Amygdala (tissue), 56 donors: ENCODE measurements at places on chromosomes 5 and 9.

DNA sequence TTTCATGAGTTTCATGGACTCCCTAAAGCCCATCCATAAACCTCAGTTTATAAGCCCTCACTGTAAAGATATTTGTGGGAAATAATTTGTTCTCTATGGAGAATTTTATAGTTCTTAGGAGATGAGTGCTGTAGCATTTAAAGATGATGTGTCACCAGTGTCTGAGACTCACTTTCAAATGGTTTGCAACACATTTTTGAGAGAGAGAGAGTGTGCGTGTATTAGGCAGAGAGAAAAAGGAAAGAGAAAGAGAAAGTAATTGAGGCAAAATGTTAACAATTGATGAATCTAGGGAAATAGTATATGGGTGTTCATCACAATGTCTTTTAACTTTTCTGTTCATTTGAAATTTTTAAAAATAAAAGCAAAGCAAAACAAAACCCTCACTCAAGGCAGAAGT is 479.0 kb downstream of the ZSWIM6 start:
- DNase-seq, result no peak

GRCh38 chr5:139391570-139392323 is 2.0 kb upstream of the MZB1 start:
- DNase-seq, result no peak

- no peak for DNase-seq
These were observed 39.9 kb downstream of the ERP44 start for GRCh38 chr9:100058699-100059579.

DNA sequence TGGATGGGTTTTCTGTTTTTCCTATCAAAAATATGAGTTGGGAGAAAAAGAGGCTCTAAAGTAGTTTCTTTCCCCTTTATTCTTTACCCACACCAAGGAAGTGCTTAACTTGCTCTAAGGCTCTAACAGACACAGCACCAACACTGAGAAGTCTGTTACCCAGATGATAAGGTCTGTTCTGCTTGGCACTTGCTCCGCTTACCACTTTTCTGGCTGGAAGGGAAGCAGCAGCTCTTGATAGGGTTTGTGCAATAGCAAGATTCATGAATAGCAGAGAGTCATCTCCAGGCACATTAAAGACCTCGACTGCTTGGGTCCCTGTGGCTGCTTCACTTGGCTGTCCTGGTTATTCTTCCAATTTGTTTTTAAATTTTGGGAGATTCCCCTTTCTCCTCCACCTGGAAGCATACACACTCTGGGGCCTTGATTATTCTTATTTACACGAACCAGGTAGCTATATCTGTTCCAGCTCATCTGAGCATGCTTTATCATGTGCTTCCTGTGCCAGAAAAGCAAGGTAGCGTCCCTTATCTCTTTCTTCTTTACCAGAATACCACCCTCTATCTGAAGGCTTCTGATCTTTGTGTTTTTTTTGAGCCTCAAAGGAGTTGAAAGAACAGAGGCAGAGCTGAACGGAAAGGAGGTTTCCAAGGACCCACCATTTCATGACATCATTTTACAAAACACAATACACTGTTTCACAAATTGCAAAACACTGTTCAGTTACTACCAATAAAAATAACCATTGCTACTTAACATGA is 24.8 kb downstream of the PPP3R2 start:
- no peak for DNase-seq

DNA sequence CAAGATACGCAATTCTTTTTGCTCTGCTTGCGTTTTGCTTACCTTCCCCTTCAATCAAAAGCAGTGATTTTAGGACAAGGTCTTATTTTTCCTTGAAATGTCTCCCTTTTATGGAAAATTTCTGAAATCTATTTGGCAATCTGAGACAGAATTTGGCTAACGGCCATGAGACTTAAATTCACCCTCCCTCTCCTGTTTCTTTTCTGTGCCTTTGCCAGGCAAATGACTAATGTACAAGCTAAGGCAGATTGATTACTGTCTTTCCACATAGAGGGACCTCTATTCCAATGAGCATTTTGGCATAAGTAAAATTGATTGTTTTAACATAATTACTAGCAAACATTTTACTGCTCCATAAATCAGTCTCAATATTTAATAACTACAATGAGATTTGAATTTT is 31.7 kb downstream of the FAM81B start:
- no peak for DNase-seq

DNA sequence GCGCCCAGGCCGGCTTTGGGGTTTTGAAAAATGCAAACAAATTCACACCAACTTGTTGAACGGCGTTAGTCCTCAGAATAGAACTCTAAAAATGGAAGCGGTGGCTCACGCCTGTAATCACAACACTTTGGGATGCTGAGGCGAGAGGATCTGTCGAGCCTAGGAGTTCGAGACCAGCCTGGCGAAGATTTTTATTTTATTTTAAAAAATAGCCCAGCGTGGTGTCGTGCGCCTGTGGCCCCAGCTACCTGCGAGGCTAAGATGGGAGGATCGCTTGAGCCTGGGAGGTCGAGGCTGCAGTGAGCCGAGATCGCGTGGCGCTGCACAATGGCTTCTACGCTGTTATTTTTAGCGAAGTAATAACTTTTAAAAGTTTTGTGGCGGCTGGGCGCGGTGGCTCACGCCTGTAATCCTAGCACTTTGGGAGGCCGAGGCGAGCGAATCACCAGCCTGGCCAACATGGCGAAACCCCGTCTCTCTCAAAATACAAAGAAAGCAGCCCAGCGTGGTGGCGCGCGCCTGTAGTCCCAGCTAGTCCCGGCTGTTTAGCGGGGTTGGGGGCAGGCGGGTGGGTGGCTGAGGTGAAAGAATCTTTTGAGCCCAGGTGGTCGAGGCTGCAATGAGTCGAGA is 694 bp upstream of the PLIN2 start:
- peak; percentile 43 for DNase-seq

- no peak for DNase-seq
These were observed 70.3 kb upstream of the UBTD2 start for GRCh38 chr5:172353846-172354245.

GRCh38 chr9:115165233-115165632 is 47.3 kb upstream of the TNC start:
- DNase-seq, result no peak

GRCh38 chr5:127707209-127707608 is 4.0 kb downstream of the CCDC192 start:
- DNase-seq, result no peak

GRCh38 chr5:156680831-156681230 is 169.3 kb upstream of the PPP1R2B start:
- DNase-seq, result no peak

GRCh38 chr9:61674465-61674864 is 484.6 kb downstream of the SPATA31A7 start:
- no peak for DNase-seq

- DNase-seq, result peak; percentile 51
These were observed 23.4 kb downstream of the SPACA9 start for GRCh38 chr9:132901858-132902831.

- no peak for DNase-seq
These were observed 39.2 kb downstream of the GRAMD2B start for GRCh38 chr5:126462239-126463014.

DNA sequence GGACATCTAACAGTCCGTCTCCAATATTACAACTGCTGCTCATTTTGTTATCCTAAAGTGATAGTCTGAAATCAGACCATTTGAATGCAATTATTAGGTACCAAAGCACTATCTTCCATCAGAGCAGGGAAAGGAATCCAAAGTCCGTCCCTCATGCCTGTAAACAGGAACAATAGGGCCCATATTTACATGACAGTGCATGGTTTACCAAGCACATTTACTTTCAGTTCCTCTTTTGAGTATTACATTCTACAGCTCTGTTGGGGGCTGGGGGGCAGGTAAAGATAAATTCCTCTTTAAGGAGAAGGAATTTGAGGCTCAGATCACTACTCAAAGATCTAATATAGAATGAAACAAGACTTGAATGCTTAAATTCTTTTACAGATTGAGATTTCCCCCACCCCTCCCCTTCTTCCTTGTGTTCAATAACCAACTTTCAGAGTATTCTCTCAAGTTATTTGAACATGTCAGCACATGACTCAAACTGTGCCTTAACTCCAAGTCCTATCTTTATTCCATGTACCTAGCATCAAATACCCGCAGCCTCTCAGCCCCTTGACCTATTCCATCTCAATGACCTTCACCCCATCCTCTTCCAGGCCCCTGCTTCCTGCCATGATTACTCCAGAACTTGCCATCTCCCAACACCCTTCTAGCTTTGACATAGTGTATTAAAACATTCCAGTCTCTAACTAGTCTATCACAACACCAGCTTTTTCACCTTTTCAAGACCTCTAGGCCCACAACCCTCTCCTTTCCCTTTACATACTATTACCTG is 71.0 kb downstream of the BRINP1 start:
- no peak for DNase-seq

GRCh38 chr9:7287065-7287464 is 512.5 kb downstream of the DMAC1 start:
- DNase-seq, result no peak

DNA sequence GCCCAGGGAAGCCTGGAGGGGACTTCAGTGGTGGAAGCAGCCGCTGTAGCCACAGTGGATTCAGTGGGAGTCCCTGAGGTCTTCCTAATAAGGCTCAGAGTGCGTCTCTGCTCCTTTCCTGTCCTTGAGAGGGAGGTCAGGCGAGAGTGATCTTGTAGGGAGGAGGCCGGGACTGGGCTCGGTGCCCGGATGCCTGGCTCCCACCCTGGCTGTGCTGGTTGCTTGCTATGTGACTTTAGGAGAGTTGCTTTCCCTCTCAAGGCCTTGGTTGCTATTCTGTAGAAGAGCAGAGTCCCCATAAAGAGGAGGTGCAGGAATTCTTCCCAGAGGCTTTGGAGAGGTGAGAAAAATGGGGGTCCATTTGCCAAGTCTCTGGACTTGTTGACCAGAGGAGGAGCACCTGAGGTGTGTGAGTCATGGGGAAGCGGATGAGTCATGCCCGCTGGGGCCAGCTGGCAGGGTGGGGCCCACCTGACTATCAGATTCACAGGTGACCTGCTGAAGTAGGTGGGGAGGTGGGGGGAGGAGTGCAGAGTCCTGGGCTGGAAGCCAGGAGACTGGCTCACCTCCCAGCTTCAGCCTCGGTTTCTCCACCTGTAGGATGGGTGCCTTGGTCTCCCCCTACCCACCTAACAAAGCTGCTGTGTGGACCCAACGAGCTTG is 13.8 kb downstream of the GSN start:
- peak; percentile 32 for DNase-seq

- DNase-seq, result no peak
These were observed 33.1 kb downstream of the CORO2A start for GRCh38 chr9:98159301-98159700.

GRCh38 chr5:40716000-40716399 is 36.3 kb downstream of the PTGER4 start:
- DNase-seq, result no peak

DNA sequence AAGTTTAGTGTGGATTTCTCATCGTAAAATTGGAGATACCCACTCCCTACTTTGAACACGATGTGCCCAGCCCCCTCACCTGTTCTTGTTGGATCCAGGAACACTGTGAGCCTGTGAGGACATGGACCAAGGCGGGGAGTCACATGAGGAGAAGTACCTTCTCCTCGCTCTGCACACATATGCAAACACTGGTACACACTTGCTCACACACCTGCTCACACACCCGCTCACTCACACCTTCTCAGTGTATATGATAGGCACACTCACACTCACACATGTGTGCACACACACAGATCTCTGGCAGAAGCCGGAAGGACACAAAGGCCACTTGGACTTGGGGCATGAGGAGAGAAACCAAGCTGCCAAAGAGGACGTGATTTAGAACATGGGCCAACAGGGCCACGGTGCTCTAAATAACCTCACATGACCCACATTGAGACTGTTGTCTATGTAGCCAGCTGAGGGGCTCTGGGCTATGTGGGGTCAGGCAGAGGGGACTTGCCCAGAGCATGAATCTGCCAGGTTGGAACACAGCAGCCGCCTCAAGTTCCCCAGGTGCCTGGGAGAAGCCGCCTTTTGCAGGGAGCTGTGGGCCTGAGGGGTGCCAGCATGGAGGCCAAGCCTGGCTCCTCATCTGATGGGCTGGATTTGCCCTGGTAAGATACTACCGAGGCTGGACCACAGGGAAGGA is 283.0 kb upstream of the IRX4 start:
- DNase-seq, result no peak

- DNase-seq, result no peak
These were observed 278.9 kb upstream of the CD180 start for GRCh38 chr5:67475489-67475888.

DNA sequence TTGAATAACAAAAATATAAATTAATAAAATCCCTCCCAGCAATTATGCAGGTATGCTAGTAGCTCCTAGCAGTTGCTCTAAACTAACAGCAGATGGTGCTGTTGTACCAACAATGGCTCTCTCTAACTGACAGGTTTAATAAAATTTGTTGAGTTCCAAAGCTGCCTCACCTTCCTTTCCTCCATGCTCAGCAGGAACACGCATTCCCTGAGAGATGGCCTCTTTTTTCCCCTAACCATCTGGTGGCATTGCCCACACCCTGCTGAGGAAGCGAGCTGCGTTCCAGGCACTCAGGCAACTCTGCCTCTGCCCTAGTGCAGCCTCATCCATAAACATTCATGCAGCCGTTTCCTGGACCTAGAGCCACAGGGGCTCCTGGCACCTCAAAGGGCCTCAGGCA is 106.2 kb downstream of the KLHL3 start:
- no peak for DNase-seq
